ENCODE measurements at places on chromosomes 11 and 22. TPM values are rescaled to one million over a fixed set of nuclear protein-coding genes. Genes with fewer than 3 reads are reported as not detected.

The POLR2F gene
- 64.2 TPM for total RNA-seq

The RIC3 gene
- not detected for total RNA-seq

The MMP8 gene
- under 0.01 TPM for total RNA-seq

The SULT4A1 gene
- total RNA-seq, result 0.47 TPM

The LINC01488 gene
- total RNA-seq, result not detected

The SPDYC gene
- not detected for total RNA-seq

The FOLR1 gene
- total RNA-seq, result not detected

The GPHA2 gene
- total RNA-seq, result not detected

The F2 gene
- total RNA-seq, result 0.16 TPM

The MMP27 gene
- total RNA-seq, result not detected

The P4HA3 gene
- total RNA-seq, result 2.9 TPM
